Spleen (tissue), 13 donors: ENCODE measurements at places on chromosomes 6 and 20. TPM values are rescaled to one million over a fixed set of nuclear protein-coding genes. Genes with fewer than 3 reads are reported as not detected.

The KIF13A gene
- 21.3 TPM for total RNA-seq

The CLIC5 gene
- total RNA-seq, result 139 TPM

The LRRN4 gene
- total RNA-seq, result not detected

The NANP gene
- 4.9 TPM for total RNA-seq

The EBF4 gene
- total RNA-seq, result 6.8 TPM

The GZF1 gene
- 11.9 TPM for total RNA-seq

The FAM83D gene
- 0.46 TPM for total RNA-seq

The BPIFB2 gene
- not detected for total RNA-seq

The NHSL1 gene
- 5.9 TPM for total RNA-seq

The MAD2L1BP gene
- total RNA-seq, result 33.4 TPM

The SEL1L2 gene
- total RNA-seq, result not detected

The FAM83C gene
- not detected for total RNA-seq

The HLA-DMA gene
- 173 TPM for total RNA-seq

GRCh38 chr20:62238569-62239277, 402 bp downstream of the OSBPL2 start:
- DNase-seq, result no peak

DNA sequence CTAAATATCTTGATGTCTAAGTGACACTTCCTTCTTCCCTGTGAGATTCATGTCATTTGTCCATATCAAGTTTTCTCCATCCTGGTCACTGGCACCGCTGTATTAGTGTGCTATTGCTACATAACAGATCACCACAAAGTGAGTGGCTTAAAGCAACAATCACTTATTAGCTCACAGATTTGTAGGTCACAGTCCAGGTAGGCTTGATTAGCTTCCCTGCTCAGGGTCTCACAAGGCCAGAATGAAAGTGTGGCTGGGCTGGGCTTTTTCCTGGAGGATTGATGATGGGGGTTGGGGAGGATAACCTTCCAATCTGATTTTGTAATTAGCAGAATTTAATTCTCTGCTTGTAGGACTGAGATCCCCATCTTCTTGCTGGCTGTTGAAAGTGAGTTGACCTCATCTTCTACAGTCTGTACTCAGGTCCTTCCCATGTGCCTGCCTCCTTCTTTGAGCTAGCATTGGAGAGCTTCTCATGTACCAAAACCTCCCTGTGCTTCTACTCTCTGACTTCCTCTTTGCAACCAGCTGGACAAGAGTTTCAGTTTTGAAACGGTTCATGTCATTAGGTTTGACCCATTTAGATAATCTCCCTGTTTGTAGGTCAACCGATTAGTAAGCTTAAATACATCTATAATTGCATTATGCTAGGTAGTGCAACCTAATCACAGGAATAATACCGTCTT, 152.4 kb upstream of the MAN1A1 start:
- DNase-seq, result no peak

DNA sequence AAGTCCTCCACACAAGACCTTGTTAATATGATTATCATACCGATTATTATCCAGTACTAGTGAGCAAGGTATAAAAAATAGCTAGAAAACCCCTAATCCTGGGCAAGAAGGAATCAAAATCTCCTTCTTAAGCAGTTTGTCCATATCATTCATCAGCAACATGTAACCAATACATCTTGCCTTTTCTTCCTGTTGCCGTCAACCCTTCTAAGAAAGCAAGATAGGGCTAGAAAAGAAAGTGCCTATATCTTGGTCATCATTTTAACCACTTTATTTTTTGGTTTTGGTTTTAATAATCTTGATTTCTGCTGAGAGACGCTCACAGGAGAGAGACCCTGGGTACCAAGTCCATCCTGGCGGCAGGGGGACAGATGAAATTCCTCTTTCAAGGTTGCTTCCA, 27.2 kb upstream of the PREX1 start:
- DNase-seq, result no peak

GRCh38 chr6:15246217-15246665, 372 bp downstream of the JARID2 start:
- no peak for DNase-seq

- DNase-seq, result no peak
These were observed 14.8 kb downstream of the DSTN start for GRCh38 chr20:17584689-17585088.

GRCh38 chr20:2103461-2104153, 2.0 kb downstream of the STK35 start:
- no peak for DNase-seq

GRCh38 chr20:41413169-41413568, 46.6 kb upstream of the EMILIN3 start:
- DNase-seq, result no peak

DNA sequence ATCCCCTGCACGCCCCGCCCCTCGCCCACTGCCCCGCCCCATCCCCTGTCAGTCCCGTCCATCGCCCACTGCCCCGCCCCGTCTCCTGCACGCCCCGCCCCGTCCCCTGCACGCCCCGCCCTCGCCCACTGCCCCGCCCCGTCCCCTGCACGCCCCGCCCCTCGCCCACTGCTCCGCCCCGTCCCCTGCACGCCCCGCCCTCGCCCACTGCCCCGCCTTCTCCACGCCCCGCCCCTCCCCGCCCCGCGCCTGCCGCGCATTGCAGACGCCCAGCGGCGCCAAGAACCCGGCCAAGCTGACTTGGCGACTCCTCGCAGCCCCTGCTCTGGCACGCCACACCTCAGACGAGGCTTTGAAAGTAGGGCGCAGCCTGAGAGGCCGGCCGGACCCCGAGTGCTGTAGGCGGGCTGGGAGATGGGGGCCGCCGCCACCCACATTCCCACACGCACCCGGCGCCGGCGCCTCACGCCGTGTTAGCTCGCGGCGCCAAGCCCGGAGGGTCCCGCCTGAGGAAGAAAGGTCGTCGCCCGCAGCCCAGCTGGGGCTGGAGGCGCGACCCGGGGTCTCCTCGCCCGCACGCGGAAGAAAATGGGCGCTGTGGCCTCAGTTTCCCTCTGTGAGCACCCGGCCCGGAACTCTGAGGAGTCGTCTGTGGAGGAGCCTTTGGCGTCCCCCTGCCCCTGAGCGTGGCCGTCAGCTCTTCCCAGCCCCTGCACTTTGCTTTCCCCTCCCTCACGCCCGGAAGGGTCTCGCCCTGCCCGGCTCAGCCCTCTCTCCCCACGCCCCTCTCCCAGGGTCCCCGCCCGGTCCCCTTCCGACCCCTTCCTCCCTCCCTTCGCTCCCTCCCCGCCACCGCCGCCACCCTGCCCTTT, at the start of gene RAD21L1:
Gene RAD21L1, plus strand, starts transcription at position 262 of the 872 bp plus-strand sequence. CDS start 2,410 bp downstream, outside the sequence.
- peak; percentile 92 for DNase-seq

DNA sequence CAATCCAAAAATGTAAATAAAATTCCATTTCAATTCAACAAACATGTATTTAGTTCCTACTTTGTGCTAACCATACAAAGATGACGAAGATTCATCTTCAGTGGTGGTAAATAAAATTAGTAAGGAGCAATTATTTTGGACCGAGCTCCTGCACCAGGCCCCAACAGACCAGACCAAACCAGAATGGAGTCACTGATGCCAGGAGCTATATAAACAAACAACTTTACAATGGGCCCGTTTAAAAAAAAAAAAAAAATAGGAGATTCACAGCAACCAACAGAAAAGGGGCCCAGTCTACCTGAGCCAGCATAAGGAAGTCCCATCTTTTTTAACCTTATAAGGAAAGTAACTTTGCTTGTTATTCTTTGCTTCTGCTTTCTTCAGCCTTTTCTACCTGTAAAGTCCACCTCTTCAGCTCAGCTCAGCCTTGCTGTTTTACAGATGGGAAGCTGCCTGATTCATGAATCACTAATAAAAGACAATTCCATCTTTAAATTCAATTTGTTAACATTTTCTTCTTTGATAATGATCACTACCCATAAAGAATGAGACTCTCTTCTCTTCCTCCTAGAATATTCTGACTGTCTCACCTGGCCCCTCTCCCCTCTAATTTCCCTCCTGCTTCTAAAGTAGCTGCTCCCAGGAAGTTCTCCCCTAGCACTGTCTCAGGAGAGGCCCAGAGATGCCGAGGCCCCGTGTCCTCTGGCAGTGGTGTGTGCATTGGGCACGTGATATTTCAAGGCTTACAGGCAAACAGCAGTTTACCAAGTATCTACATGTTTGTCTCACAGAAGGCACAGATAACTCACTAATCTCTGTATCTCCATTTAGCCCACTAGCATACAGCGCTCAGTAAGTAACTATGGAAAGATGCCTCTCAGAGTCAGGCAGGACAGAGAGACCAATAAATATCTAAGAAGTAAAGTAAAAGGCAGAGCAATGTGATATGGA, 8.4 kb downstream of the MBOAT1 start:
- DNase-seq, result no peak

GRCh38 chr6:39834278-39834677, 42.1 kb downstream of the DAAM2 start:
- DNase-seq, result no peak

DNA sequence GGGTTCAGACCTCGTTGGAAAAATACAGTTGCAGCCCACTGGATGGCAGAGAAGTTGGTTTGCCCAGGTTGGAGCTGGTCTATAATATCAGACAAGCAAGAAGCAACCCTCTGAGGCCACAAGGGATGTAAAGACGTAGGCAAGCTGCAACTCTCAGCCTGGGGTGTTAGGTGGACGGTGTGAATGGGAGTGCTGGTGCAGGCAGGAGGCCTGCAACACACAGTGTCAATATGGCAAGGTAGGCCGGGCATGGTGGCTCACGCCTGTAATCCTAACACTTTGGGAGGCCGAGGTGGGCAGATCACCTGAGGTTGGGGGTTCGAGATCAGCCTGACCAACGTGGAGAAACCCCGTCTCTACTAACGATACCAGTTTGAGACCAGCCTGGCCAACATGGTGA, 10.5 kb downstream of the VPS16 start:
- no peak for DNase-seq

- DNase-seq, result peak; percentile 72
These were observed 1.3 kb downstream of the BLCAP start for GRCh38 chr20:37526238-37526838.

- no peak for DNase-seq
These were observed 80.1 kb downstream of the RIPOR3 start for GRCh38 chr20:50611128-50611810.

DNA sequence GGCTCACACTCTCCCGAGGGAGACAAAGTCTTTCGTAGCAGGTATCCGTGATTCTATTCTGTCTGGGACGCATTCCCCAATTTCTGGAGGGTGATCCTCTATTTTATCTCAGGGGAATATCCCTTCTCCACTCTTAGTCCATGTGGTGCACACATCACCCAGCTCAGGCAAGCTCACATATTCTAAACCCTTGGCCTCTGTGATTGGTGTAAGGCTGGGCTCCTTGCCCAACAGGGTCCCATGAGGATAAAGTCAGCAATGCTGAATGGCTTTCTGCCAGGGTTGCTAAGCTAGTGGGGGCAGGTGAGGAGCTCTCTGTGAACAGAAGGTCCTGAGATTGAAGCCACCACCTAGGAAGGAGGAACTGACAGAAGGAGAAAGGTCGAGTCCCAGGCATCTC, 137.2 kb downstream of the CDH26 start:
- no peak for DNase-seq

- DNase-seq, result no peak
These were observed 27.3 kb downstream of the SRSF3 start for GRCh38 chr6:36621371-36621855.

- peak; percentile 74 for DNase-seq
These were observed 87.7 kb downstream of the CEBPB start for GRCh38 chr20:50278377-50278683.

- no peak for DNase-seq
These were observed 15.0 kb downstream of the ACSS2 start for GRCh38 chr20:34891166-34892062.

DNA sequence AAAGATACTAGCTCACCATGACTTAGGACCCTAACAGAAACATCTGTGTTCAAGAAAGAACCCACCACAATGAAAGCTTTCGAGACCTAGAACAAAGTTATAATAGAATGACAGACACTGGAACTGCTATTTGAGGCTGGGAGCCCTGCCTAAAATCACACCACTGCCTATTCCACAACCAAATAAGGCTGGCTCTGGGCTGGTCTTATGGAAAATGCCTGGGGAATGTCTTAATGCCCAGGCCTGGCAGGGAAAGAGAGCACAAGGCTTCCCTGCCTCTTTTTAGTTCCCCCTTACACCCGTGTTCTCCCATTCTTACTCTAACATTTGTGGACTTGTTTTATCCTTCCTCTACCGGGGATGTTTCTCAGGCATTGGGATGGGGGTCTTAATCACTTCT, 5.6 kb upstream of the METTL24 start:
- no peak for DNase-seq

GRCh38 chr6:40472353-40472752, 114.8 kb downstream of the LRFN2 start:
- DNase-seq, result no peak

DNA sequence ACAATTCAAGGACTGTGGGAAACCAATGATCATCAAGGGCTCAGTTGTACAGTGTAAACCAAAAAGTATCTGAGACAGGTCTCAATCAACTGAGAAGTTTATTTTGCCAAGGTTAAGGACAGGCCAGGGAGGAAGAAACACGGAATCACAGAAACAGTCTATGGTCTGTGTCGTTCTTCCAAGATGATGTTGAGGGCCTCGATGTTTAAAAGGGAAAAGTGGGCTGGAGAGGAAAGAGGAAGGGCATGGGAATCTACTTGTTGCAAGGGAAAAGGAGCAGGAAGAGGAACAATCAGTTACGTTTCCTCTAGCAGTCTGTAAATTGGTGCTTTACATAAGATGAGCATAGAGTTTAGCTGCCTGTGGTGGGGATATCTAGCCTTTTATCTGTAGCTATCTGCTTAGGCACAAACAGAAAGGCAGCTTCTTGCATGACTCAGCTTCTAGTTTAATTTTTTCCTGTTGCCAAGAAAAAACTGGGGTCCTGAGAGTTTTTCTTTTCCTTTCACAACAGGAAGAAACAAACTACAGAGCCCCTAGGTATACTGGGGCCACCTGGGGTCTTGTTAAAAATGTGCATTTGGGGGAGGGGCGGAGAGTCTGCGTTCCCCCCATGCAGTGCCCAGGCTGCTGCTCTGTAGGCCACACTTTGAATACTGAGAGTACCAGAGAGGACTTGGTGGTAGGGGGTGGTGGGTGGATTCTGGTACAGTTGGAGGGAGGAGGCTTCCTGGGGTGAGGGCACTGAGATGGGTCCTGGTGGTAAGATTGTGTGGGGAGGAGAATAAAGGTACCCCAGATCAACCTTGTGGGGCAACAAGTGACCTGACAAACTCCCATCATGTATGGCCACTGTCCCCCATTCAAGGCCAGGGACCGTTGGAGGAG, 35.3 kb upstream of the EZR start:
- DNase-seq, result no peak

- no peak for DNase-seq
These were observed 132.1 kb upstream of the CNR1 start for GRCh38 chr6:88298066-88298845.

DNA sequence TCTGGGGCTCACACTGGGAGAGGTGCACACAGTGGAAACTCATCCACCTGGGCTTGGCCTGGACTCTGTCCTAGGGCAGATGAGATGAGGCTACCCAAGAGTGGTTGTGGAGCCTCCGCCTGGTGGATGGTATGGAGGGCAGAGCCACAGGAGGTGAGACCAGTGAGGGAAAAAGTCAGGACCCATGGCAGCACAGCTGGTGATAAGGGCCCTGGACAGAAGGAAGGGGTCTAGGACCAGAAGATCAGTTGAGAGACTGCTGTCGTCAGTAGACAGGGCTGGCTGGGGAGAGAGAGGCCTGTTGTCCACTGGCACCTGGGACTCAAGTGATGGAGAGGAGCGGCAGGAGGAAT, 29.8 kb downstream of the PLCG1 start:
- DNase-seq, result peak; percentile 47

- no peak for DNase-seq
These were observed 323.0 kb downstream of the UTRN start for GRCh38 chr6:144607998-144608735.
